Inflammatory macrophage treated with lipopolysaccharide for 4 hours (primary cell): ENCODE measurements at places on chromosomes 6 and 20.

DNA sequence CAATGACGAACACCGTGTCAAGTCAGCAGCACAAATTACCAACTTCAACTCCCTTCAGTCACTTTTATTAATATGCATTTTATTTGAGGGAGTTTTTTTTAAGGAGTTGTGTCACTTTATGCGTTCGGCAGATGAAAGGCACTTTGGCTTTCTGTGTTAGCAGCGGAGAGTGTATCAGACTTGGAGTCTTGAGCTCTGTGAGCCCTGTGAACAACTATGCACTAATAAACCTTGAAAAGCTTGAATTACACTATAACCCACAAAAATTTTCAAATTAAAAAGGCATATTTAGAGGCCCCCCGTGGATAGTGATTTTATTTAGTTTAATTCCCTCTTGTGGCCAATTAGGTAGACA, 335.3 kb upstream of the NT5E start:
- no peak for DNase-seq

DNA sequence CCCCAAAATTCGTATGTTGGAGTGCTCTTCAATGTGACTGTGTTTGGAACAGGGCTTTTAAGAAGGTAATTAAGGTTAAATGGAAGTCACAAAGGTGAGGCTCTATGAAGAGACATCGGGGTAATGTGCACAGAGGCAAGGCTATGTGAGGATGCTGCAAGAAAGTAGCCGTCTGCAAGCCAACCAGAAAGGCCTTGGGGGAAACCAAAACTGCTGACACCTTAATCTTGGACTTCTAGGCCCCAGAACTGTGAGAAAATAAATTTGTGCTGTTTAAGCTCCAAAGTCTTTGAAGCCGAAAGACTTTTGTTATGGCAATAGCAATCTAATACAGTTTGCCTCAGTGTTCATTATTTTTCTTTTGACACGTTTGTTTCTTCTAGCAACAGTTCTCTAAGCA, 2.4 kb upstream of the IRAK1BP1 start:
- no peak for DNase-seq

DNA sequence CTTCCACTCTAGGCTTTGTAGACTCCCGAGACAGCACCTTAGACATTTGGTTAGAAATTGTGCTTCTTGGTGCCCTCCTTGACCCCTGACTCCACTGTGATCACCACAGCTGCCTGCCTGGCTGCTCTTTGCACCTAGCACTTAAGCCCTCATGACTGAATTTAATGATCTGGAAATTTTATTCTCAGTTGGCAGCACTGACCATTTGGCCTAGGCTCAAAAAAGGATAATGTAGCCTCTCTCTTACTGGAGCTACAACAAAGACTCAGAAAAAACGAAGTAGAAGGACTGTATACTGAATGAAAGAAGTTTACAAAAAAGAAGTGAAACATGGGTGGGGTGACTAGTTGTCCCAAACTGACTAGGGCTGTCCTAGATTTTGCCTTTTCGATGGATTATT, 11.3 kb upstream of the ABRACL start:
- no peak for DNase-seq

DNA sequence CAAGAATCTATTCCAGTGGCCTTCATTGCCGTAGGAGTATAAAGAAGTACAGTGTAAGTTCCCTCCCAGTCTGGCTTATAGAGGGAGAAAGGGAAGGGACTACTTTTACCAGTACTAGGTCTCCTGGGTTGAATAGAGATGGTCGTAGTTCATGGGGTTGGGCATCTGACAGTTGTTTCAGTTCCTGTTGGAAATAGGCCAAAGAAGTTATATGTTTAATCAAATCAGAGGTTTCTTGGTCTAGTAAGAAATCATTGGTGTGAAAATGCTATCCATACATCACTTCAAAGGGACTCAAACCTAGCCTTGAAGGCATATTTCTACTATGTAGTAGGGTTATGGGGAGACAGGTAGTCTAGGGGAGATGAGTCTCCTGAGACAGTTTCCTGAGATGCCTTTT, 45.6 kb upstream of the MAN1A1 start:
- DNase-seq, result no peak

GRCh38 chr6:15207923-15208322, 37.9 kb upstream of the JARID2 start:
- peak; percentile 60 for DNase-seq

DNA sequence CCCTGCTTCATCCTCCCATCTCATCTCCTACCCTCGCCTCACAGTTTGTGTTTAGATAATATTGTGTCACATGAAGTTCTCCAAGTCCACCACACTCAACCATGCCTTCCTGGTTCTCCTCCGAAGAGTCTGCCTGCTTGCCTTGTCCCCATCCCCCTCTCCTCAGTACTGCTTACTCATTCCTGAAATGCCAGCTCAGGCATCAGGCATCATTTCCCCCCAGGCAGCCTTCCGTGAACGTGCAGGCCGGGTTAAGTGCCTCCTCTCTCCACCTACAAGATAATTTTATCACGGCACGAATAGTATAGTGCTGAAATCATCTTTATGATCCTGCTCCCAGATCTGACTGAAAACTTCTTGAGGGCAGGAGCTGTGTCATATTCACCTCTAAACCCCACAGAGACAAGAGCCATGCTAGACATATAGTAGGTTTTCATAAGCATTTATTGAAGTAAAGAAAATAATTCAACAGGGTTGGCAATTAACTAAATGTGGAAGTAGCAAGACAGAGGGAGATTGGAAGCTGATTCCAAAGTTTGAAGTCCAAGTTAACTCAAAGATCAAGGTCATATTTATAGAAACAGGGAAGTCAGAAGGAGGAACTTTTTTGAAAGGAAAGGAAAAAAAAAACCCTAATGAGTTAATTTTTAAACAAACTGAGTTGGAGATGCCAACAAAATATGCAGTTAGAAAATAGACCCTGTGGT, 48.7 kb upstream of the BMP2 start:
- DNase-seq, result no peak

DNA sequence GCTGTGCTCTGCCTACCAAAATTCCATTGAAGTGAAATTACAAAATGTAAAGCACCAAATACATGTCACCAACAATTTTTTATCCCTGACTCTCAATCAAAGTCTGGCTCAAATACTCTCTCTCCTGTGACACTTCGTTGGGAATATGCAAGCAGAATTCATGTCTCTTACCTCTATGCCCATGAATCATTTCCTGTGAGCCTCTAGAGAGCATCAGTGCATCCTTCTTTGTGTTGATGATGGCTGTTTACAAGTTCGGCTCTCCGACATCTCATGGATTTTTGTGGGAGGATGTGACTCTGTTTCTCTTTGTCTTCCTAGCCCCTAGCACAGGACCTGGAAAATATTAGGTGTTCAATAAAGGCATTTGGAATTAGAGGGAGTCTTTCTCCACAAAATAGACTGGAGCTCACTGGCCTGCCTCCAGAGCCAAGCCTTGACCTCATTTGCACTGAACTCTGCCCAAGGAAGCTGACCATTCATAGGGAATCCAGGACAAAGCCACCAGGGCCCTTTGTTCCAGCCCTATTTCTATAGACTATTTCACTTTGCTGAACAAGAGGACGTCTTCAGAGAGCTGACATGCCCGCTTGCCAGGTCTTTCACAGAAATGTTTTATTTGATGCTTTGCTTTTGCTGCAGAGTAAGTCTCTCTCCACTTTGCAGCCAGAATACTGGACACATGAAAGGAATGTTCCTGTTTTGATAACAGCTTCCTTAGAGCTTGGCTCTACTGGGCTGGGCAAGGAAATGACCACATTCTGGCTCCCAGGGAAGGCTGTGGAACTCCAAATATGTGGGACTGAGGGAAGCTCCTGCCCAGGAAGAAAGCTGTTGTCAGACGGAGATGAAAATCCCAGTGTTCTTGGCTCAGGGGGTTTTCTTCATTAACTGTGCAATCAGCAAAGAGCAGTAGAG, 194.5 kb upstream of the CDYL start:
- DNase-seq, result no peak

DNA sequence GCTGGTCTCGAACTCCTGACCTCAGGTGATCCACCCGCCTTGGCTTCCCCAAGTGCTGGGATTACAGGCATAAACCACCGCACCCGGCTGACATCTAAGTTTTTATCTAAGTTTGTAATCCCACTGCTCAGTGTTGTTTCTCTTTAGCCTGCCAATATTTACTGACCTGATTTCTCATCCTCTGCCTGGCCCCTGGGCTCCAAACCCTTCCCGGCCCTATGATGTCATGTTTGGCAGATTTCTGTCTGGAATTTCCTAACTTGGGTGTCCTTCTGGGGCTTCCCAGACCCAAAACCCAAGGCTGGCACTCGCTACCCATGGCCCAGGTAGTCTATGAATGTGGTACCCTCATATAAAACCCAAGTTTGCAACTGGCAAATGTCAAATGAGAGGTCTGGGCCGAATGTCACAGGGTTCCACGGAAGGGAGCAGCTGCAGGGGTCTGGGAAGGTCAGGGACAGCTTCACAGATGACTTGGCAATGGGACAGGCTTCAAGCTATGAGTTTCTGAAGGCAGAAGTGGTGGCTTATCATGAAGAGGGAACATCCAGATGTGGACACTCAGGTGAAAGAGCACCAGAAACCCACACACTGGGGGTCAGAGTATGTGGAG, 54.9 kb downstream of the TMEM170B start:
- DNase-seq, result no peak

DNA sequence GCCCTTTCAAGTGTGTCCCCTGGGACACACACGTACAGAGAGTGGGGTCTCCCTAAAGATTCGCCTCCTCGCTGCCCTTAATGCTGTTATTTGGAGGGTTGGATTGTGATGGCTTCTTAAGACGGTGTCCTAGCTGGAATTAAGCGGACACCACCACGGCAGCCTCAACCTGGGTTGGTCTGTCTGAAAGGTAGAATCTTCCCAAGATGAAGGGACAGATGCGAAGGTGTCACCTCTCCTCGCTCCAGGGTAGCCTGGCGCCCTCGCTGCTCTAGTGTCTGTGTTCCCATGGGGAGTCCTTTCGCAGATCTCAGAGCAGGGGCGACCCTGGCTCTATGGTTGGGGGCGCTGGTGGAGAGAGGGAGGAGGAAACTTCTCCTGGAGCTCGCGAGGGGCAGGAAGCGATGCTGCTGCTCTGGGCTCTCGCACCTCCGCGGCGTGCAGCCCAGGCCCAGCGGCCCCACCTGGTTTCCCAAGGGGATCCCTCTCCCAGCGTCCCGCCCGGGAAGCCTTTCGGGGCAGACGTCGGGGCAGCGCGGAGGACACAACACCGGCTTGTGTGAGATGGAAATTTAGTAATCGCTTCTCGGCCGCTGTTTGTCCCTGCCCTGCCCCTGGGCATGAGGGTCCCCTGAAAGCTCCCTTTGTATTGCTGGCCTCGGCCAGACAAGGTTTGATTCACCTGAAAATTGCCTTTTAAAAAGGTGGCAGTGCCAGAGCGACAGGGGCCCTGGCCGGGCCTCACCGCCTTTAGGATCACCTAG, 1.7 kb downstream of the RSPO3 start:
- DNase-seq, result no peak

- peak; percentile 22 for DNase-seq
Measured at GRCh38 chr20:9156529-9157280, 87.8 kb downstream of the PLCB4 start.

- DNase-seq, result no peak
Measured at GRCh38 chr20:10728873-10729670, 55.3 kb upstream of the JAG1 start.

DNA sequence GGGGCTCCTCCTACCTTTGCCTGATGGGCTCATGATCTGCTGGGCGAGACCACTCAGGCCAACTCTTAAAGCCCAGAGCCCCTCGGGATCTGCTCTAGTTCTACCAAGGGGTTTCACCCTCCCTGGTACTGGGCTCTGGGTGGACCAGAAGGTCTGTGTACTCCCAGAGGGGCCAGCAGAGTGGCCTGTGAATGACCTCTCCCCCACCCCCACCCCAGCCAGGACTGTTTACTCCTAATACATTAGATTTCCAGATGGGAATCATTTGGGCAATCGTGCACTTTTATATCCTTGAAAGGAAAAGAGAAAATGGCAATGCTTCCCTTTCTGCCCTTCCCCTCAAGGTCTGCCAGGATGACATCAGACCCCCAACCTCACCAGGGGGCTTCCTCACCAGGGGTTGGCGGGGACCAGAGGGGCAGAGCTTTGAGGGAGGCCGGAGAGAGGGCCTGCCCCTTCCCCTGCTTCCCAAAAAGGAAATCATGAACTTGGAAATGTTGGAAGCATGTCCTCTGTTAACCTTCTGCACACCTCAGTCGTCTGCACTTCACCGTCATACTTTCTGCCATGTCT, 37.1 kb upstream of the PMEPA1 start:
- DNase-seq, result no peak

DNA sequence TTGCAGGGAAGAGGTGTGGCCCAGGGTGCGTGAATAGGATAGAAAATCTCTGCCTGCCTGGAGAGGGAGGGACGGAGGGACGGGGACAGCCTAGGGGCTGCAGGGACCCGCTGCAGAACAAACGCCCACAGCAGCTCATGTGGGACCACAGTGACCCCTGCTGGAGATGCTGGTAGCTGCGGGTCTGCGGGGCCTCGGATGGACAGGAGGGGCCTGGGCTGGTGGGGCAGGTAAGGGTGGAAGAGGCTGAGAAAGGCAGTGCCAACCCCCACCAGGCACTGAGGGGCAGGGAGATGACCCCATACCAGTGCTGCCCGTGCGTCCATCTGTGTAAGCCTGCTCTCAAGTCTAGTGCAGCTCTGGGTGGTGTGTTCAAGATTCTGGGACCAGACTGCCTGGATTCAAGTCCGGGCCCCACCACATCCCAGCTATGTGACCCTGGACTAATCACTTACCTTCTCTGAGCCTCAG, 39.4 kb downstream of the KIAA1755 start:
- DNase-seq, result peak; percentile 53

DNA sequence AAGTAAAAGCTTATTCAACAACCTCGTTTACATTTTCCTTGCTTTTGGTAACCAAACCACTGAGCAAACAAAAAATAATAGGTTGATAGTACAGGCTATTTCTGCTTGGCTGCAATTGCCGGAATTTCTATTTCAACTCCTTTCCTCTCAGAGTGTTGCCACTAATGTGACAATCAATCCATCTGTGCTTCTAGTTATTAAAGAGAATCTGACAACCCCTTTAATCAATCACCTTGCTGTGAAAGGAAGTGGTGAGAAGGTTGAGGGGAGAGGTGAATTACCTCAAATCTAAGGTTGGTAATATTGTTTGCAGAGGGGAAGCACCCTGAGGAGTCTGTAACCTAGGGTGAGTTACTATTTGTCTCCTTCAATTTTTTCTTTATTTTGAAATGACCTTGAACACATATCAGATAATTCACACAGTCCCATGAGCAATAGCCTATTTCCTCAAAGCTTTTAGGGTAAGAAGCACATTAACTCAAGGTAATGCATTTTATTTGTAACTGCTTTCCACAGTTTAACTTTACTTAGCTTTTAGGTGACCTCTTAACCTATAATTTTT, 603.4 kb downstream of the MMUT start:
- DNase-seq, result no peak

DNA sequence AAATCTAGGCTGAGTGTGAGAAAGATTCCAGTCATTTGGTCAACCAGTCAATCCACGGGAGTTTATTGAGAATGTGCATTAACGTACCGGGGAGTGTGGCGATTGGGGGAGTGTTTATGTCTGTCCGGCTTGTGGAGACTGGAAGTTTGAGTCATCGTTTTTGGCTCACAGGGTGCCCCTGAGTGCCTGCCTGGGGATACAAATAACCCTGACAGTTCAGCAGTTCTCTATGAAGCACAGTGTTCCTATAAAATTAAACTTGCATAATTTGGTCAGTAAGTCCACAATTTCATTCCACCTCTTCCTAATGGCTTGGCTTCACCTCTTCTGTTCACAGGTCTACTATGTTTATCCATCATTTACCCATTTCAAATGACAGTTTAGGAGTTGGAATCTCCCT, 72.6 kb upstream of the PLEKHG1 start:
- DNase-seq, result no peak
